ENCODE measurements at places on chromosomes 5 and 9. TPM values are rescaled to one million over a fixed set of nuclear protein-coding genes. Genes with fewer than 3 reads are reported as not detected.
A peak's percentile ranks its signal among the peaks of the same experiment; 100 is the strongest.

DNA sequence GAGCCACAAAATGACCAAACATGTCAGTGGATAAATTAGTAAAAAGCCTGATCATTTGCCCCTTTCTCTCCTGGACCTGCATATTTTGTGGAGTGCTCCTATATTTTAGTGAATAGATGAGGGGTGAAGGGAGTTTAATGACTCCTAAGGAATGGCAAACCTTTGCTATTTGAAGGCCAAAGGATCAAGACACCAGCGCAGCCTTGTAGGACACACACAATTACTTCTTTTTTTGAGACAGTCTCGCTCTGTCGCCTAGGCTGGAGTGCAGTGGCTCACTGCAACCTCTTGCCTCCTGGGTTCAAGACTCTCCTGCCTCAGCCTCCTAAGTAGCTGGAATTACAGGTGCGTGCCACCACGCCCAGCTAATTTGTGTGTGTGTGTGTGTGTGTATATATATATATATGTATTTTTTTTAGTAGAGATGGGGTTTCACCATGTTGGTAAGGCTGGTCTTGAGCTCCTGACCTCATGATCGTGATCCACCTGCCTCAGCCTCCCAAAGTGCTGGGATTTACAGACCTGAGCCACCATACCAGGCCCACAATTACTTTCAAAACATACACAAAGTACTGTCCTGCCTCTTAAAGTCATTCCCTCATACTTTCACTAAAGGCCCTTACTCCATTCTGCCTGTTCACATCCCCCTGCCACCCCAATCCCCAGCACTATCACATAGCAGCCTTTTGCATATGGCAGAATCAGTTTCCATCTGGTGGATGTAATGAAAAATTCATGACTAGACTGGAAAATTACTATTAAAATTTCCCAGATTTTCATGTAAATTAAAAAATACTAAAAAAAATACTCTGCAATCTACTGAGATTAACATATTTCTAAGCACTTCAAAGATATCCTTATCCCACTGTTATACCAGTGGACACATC lies 60.4 kb downstream of the CSNK1A1 start:
- DNase-seq = no peak

GRCh38 chr9:96418920-96419690 lies 935 bp upstream of the ZNF367 start:
- DNase-seq = peak; percentile 40

GRCh38 chr5:14890846-14891245 lies 19.3 kb upstream of the ANKH start:
- no peak for DNase-seq

- no peak for DNase-seq
These were observed 18.2 kb upstream of the DAB2IP start for GRCh38 chr9:121633119-121633714.

DNA sequence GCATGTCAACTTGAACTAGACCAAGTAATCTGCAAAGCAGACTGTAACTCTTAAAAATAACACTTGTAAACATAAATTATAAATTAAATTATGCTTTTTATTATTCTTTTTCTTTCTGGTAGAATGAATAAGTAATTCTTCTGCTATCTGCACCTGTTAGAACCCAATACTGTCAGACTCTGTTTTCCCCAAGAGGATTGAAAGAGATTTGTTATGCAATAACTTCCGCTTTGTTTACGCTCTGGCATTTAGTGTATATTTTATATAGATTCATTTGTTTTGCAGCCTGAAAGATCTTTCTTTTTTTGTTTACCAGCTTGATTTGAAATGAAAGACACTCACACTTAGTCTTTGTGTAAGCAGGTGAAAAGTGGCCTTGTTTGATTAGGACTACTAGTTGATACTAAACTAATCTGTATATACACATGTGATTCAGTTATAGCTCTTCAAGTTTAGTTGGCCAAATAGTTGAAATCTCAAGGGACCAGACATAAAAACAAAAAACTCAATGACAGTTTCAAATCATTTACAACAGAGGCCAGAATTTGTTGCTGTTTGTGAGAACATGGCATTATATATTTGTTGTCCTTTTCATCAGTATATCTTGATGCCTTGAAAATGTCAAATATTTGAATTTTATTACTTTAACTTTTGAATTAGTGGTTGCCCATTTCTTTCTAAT lies 155.8 kb downstream of the PBX3 start:
- DNase-seq = no peak

- peak; percentile 79 for DNase-seq
These were observed 24.0 kb downstream of the NNT start for GRCh38 chr5:43627028-43627427.

GRCh38 chr9:24351258-24351657 lies 194.4 kb downstream of the IZUMO3 start:
- DNase-seq = no peak

GRCh38 chr9:12723409-12724028 lies 30.3 kb downstream of the TYRP1 start:
- DNase-seq = no peak

DNA sequence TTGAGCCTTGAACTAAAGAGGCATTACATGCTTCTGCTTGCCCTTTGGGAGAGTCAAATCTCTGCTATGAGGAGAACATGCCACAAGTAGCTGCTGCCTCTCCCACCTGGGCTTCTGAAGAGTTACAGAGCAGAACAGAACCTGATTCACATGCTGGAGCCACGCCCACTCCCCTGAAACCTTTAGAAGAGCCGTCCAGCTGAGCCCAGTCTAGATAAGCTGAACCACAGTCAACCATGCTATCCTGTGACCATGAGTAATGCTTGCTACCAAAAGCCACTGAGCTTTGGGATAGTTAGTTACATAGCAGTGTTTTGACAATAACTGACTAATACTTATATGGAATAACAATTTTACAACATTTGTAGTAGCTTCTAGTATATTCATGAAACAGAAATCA lies 111.0 kb upstream of the VCAN start:
- DNase-seq = no peak

The SHOC1 gene
- 0.02 TPM for polyA plus RNA-seq

The CTXN3 gene
- not detected for polyA plus RNA-seq

The SPINK6 gene
- polyA plus RNA-seq = not detected

The ECM2 gene
- 2.3 TPM for polyA plus RNA-seq

The GRM6 gene
- polyA plus RNA-seq = not detected

The IL17B gene
- polyA plus RNA-seq = 0.34 TPM
